ENCODE measurements at places on chromosomes 6 and 20. TPM values are rescaled to one million over a fixed set of nuclear protein-coding genes. Genes with fewer than 3 reads are reported as not detected.

Gene SLC35F1
- 24.6 TPM for total RNA-seq

Gene AIF1
- 50.6 TPM for total RNA-seq

Gene GPSM3
- total RNA-seq, result 20.5 TPM

Gene CTAGE9
- total RNA-seq, result not detected

Gene ZNF341
- total RNA-seq, result 4.7 TPM

Gene C6orf163
- 4.7 TPM for total RNA-seq

Gene NKX2-4
- total RNA-seq, result not detected

Gene MCCD1
- total RNA-seq, result not detected

Gene GSTA2
- total RNA-seq, result not detected

Gene PAK5
- total RNA-seq, result 0.18 TPM

DNA sequence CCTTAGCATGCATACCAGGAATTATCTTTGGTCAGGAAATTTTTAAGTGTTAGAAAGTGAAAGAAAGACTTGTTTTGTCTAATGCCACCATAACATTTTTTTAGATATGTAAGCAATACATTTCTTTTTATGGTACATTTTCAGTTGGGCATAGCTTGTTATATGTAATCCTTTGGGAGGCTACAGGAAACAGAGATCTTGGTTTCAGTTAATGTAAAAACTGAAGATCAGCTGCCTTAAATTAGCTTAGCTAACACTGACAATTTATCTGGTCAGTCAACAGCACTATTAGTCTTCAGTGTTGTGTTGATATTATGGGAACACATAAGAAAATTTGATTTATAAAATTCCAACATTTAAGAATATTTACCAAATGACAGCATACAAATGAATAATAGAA lies 78.6 kb upstream of the SMIM8 start:
- no peak for DNase-seq

- no peak for DNase-seq
Measured at GRCh38 chr6:127471379-127472255, 12.4 kb upstream of the KIAA0408 start.

- peak; percentile 53 for DNase-seq
Measured at GRCh38 chr6:3324262-3324942, 65.7 kb downstream of the PSMG4 start.

- DNase-seq, result no peak
Measured at GRCh38 chr6:40710626-40711330, 123.6 kb upstream of the LRFN2 start.

- DNase-seq, result no peak
Measured at GRCh38 chr6:146200176-146200575, 171.3 kb downstream of the GRM1 start.

GRCh38 chr20:4195499-4195898 lies 180.1 kb upstream of the RNF24 start:
- DNase-seq, result no peak

DNA sequence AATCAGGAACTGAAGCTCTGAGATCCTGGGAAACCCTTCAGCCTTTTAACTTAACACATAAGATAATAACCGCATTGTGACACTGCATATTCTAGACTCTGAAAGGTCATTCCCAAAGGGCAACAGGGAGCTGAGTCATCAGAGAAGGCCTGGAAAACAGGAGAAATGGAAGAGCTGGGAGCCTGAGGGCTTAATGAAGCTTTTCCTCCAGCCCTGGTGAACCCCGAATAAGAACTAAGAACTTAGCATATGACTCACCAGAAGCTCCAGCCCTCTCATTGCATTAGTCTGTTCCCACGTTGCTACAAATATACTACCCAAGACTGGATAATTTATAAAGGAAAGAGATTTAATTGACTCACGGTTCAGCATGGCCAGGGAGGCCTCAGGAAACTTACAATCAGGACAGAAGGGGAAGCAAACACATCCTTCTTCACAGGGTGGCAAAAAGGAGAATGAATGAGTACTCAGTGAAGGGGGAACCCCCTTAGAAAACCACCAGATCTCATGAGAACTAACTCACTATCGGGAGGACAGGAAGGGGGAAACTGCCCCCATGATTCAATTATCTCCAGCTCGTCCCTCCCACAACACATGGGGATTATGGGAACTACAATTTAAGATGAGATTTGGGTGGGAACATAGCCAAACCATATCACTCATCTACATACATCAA lies 648.5 kb downstream of the TFAP2A start:
- DNase-seq, result no peak

- peak; percentile 86 for DNase-seq
Measured at GRCh38 chr20:25407311-25408169, at the start of gene GINS1. TSS of gene GINS1 (plus strand) at chr20:25407673. CDS start at chr20:25407821, 148 bp downstream.

DNA sequence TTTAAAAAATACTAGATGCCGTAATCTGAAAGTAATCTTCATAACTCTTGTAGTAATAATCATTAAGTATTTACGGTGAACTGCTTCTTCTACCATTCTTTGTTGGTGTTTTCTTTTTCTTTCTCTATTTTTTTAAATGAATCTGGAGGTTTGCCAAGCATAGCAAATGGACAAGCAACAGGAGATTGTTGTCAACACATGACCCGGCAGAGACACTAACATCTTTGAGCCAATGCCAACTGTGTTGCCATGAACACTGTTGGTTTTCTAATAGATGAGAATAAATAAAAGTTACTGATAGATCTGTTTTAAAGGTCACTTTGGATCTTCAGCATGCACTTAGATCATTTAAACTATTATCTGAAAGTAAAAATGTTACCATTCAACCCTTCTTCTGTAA lies 523.6 kb upstream of the EYS start:
- DNase-seq, result no peak

GRCh38 chr6:158357570-158358216 lies 45.4 kb downstream of the TULP4 start:
- DNase-seq, result no peak

- no peak for DNase-seq
Measured at GRCh38 chr6:71599359-71599758, 287.0 kb upstream of the RIMS1 start.

- peak; percentile 77 for DNase-seq
Measured at GRCh38 chr6:160974304-160974771, 17.2 kb upstream of the MAP3K4 start.

DNA sequence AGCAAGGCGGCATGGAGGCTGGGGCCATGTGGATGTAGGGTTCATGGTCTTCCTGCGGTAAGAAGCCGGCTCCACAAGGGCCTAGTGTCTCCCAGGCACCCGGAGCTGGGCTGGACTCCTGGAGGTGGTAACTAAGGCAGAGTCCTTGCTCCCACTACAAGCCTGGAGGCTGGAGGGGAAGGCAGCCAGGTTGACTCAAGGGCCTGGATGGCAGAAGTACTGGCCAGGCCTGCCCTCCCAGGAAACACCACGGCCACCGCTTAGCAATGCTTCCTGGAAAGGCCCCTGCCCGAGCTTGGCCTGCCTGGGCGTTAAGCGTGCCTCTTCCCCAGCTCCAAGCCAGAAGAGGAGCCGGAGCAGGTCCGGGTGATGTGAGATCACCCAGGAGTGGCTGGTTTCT lies 182.0 kb downstream of the ZDHHC14 start:
- no peak for DNase-seq

GRCh38 chr6:99333068-99333467 lies 16.4 kb downstream of the FAXC start:
- no peak for DNase-seq

DNA sequence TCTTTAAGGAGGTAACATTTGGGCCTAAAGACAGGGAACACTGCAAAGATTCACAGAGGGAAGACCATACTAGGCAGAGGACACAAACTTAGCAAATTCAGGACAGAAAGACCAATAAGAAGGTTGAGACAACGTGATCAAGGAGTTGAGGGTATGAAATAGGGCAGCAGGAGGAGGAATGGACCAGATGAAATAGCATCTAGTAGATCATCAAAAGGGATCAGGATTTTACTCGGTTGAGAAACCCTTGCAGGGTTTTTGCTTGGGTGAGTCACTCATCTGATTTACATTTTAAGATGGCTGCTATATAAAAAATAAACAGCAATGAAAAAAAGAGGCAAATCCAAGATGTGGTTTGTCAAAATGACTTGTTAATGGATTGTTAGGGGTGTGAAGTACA lies 4.7 kb downstream of the BCLAF1 start:
- no peak for DNase-seq

GRCh38 chr6:124694139-124694705 lies 268.0 kb upstream of the RNF217 start:
- no peak for DNase-seq

GRCh38 chr6:41573985-41574384 lies 27.8 kb downstream of the FOXP4 start:
- no peak for DNase-seq

DNA sequence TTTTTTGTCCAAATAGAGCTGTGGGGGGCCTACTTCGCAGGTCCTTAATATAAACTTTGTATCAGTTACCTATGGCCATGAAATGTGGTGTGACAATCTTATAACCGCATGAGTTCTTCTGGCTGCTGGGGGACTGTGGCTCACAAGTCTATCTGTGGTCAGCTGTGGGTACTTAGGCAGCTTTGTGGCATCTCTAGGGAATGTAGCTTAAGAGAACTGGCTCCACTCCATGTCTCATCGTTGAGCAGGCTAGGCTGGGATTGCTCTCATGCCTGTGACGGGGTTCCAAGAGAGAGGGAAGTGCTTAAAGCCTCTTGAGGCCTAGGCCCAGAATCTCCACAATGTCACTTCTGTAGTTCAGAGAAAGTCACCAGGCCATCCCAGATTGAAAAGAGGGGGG lies 140.5 kb downstream of the BTBD3 start:
- no peak for DNase-seq

All from sciatic nerve (tissue), 2 donors.